ENCODE measurements at places on chromosomes 13 and 19.
A peak's percentile ranks its signal among the peaks of the same experiment; 100 is the strongest.

DNA sequence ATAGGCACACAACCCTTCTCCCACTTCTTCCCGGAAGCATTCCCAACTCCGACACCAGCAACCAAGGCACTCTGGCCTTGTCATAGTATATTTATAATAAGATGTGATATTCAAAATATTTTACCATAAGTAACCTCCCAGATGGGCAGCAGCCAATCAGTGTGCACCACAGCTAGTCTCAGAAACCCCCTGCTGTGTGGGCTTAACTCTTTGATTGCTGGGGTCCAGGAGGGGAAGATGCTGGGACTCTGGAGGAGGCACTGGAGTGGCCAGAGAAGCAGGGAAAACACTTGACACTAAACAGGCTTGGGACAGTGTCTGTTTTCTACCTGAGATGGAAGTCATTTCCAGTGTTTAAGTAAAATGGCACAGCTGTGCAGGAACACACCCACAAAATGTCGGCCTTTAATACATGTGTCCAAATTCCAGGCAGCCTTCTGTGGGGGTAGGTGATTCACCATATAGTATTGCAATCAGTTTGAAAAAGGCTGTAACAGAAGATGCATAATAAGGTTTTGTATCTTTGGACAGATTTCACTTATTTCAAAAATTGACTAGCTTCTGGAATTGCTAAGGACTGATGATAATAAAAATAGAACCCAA, 100.7 kb downstream of the MBNL2 start:
- DNase-seq: no peak

GRCh38 chr13:93882086-93882651, 597.3 kb downstream of the DCT start:
- DNase-seq: no peak

DNA sequence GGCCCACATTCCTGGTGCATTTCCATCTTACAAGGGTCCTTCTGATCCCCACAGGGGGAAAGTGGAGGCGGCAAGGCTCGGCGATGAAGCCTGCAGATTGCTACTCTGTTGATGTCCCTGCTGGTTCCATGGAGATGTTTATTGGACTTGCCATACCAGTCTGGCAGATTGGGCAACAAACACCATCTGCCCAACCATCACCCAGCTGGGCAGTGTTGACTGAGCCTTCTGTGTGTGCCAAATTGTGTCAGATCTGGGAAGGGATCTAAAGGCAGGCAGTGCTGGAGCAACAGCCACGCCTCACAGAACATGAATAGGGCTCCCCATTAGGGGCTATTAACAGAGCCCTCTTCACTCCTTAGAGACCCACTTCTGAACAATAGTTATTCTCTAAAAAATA, 35.0 kb downstream of the FLT1 start:
- DNase-seq: peak; percentile 37

DNA sequence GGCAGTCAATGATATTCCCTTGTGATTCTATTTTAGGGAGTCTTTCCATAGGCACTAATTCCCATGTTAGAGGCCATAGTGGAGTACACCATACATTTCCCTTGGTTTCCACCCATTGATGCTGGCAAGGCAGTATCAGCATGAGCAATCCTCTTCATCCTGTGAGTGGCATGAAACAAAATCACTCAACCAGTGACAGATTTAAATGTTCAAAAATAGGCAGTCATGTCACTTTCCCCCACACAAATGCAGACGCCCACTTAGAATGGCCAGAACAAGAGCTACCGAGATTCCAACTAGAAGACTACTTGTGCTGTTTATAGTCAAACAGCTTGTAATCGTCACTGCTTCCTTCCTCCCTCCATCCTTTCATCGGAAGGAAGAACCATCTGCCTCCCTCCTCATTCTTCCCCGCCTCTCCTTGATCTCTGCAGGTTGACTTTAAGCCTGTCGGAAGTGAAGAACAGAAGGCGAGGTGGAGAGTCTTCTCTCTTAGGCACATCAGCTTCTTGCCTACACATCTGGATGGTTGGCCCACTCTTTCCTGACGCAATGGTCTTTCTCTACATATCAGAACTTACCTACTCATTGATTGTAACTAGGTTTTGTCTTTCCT, 22.6 kb downstream of the RASL11A start:
- DNase-seq: no peak

DNA sequence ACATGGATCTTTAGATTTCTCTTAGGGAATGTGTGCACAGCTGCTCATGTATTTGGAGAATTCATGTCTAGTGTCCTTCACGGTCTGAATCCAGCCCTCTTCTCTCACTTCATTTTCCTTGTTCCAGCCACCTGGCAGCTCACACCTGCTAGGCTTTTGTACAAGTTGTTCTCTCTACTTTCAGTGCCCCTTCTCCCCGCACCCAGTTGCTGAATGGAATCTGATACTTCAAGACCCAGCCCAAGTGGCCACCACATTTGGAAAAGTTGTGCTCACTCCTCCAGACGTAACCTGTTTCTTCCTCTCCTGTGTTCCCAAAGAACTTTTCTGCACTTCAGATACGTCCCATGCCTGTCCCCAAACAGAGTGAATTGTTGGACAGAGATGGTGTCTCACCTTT, 235.6 kb downstream of the SHISA2 start:
- no peak for DNase-seq

DNA sequence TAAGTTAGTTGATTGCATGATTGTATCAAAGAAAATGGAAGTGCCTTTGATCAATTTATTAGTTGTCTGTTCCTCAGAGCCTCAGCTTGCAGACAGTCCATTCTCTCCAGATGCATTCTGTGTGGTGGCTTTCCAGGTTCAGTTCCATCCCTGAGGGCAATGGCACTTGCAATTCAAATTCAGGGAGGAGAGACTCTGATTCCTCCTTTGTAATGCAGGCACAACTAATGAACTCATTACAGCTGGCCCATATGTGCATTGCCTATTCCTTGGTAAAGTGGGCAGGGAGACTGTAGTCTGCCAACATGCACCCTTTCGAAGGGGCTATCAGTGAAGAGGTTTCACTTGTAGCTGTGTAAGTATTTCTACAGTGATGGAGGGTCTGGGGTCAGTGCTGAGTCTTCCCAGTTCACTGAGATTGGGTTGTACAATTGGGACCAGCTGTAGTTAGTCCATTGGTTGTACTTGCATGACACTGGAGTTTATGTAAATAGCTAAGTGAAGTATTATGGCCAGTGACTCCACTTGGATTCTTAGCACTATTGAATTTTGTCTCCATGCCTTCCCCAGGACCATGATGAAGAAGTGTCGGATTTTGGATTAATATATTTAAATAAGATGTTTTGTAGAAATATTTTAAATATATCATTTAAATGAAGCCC, 401.7 kb downstream of the GPC6 start:
- peak; percentile 41 for DNase-seq

GRCh38 chr13:29799041-29799440, 51.4 kb downstream of the UBL3 start:
- no peak for DNase-seq

DNA sequence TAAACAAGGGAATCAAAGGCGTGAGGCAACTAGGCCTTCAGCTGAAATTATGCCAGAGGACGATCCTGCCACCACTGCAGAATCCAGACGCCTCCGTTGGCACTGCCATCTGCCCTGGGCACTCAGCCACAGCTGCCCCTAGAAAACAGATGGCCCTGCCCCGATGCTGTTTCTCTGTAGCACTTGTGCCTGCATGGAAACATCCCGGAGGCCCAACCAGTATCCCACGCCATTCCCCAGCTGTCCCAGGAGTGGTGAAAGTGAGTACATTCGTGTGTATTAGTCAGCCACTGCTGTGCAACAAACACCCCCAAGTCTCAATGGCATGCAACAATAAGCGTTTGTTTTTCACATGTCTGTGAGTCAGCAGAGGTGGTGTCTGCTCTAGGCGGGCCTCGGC, 8.9 kb upstream of the CRTC1 start:
- no peak for DNase-seq

DNA sequence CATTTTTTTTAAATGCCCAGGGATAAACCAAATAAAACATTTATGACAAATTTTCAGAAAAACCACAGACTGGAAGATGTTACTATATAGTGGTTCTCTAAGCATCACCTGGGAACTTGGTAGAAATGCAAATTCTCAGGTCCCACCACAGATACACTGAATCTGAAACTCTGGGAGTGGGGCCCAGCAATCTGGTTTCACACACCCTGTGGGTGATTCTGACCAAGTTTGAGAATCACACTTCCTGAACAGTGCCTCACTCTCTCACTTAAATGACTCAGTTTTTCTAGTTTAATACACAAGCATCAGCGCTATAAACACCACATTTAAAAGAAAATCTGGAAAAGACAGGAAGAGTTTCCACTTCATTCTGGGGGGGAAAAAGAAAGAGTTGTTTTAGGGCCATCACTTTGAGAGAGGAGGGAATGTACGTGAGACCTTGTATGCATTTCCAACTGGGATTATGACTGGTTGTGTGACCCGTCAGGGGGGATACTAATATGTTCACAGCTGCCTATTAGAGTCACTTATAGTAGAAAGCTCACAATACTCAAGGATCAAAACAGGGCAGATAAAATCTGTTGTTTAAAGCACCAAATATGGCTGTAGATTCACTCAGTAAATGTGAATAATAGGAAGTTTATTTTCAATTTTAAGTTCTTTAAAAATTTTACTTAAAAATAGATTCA, 567.7 kb downstream of the GPC6 start:
- DNase-seq: no peak

GRCh38 chr13:75869981-75870380, 233.9 kb downstream of the LMO7 start:
- DNase-seq: no peak

DNA sequence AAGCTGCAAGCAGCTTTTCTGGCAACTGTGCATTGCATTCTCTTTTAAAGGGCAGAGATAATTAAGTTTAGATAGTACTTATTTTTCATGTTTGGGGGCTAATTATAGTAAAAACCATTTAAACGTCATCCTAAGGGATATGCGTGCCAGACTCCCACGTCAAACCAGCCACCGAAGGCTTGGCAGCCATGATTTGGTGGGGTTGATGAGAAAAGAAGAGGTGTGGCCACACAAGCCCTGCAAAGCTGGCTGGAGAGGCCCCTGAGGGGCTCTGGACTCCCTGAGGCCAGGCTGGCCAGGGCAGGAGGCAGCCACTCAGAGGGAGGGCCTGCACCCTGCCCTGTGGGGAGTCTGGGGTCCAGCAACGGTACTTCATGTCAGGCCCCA, 17.5 kb downstream of the PEPD start:
- no peak for DNase-seq

- DNase-seq: no peak
These were observed 389.5 kb downstream of the PCDH9 start for GRCh38 chr13:66840621-66841020.

GRCh38 chr19:18775586-18776287, 15.4 kb downstream of the COMP start:
- DNase-seq: no peak

GRCh38 chr19:49362929-49363267, 682 bp upstream of the TEAD2 start:
- no peak for DNase-seq

DNA sequence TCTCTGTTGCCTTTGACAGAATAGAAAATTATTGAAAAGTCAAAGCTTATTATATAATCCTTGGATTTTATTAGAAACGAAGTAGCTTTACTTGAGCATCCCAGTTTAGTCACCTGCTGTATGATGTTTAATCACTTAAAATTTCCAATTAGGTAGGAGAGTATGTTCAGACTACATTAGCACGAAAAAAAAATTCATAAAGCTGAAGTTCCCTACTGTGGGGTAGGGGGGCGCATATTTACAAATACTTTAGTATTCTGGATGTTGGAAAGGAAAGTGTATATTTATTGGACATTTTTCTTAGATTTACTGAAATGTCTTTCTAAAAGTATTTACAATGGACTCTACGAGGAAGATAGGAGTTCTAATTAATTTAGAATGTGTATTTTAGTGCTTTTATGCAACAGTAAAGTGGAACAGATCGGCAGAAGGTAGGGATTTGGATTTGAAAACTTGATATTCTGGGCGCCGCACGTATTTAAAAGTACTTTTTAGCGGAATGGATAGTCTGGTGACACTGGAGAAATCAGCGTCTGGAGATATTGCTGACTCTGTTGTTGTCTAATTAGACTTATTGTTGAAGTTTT, 1.9 kb downstream of the CDK8 start:
- DNase-seq: no peak

DNA sequence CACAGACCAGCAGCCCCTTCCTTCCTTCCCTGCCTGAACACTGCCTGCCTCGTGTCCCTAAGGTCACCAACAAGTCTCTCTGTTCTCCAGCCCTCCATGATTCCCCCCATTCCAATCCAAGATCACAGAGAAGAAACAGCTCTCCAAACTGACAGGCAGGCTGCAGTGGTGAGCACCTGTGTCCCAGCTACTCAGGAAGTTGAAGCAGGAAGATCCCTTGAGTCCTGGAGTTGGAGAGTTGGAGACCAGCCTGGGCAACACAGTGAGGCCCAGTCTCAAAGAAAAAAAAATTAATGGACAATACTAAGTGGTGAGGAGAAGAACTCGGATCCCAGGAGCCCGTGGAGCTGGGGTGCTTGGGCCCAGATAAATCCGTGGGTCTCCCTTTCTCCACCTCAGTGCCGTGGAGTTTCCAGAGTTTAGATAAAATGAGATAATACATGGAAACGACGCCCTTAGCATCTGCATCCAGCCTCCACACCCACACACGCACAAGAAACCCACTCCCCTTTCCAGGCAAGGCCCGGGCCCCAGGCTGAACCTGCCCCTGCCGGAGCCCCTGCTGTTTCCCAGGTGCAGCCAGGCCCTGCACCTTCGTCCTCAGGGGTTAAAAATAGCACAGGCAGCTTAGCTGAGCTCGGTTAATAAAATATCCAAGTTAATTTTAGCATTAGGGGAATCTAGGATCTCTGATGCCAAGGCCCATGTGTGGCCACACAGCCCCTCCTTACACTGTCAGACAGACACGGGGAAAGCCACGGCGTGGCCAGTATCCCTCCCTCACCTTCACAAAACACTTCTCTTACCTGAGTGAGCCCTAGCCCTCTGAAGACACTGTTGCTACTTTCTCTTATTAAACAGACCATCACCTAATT, 4.7 kb downstream of the RASA3 start:
- no peak for DNase-seq

DNA sequence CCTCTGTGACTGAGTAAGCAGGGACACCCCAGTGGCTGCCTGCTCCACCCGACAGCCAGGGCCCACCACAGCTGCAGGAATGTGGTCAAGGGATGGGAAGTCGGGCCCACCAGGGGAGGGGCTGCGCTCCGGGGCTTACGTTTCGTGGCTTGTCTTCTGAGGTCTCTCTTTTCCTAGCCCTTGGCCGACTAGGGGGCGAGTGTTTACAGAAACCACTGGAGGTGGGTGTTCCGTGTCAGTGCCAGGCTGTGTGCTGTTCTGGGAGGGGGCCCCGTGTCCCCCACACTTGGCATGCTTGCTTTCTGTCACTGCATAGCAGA, 4.5 kb downstream of the ADAT3 start:
- DNase-seq: no peak

- no peak for DNase-seq
These were observed 1.4 kb downstream of the CERS4 start for GRCh38 chr19:8210421-8211101.
